ENCODE measurements at places on chromosomes 3 and 15. TPM values are rescaled to one million over a fixed set of nuclear protein-coding genes. Genes with fewer than 3 reads are reported as not detected.
A peak's percentile ranks its signal among the peaks of the same experiment; 100 is the strongest.

DNA sequence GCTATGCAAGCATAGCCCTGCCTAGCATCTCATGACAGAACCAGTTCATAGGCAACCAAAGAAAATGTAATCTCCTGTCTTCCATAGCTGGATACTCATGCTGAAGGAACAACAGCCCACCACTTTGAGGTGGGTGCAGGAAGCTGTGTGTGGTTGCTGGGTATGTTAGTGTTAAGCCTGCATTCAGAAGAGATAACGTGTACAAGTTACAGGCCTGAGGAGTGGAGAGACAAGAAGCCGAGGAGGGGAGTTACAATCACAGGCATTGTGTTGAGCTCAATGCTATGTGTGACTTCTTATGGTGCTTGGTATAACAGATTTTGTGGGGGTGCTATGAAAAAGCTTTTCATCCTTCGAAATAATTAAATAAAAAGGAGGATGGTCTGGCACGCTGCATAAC, 42.8 kb upstream of the SECISBP2L start:
- DNase-seq, result peak; percentile 79

The LDHAL6B gene
- total RNA-seq, result not detected

DNA sequence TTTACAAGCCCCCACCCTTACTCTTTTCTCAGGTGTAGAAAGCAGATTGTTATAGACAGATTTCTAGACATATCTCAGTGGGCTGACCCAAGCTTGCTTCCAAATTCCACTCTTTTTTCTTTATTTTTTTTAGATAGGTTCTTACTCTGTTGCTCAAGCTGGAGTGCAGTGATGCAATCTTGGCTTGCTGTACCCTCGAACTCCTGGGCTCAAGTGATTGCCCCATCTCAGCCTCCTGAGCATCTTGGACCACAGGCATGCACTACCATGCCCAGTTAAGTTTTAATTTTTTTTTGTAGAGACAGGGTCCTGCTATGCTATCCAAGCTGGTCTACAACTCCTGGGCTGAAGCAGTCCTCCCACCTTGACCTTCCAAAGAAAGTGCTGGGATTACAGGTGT, 53.5 kb upstream of the ADAMTS9 start:
- DNase-seq, result no peak

DNA sequence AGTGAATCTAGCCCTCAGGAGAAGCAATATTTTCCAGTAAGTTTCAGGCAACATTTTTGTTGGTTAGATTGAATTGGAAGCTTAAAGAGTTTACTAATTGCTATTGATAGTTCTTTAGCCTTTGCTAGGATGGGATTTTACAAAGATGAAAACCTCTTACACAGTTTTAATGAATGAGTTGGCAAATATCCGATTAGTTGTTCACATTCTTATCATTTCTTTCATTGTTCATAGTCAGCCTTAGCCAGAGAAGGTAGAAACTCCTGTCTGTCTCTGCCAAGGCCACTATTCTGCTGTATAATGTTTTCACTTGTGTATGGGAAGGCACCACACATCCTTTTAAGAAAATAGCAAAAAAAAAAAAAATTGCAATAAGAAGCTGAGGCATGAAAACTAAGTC, 222.0 kb upstream of the MANF start:
- DNase-seq, result no peak

DNA sequence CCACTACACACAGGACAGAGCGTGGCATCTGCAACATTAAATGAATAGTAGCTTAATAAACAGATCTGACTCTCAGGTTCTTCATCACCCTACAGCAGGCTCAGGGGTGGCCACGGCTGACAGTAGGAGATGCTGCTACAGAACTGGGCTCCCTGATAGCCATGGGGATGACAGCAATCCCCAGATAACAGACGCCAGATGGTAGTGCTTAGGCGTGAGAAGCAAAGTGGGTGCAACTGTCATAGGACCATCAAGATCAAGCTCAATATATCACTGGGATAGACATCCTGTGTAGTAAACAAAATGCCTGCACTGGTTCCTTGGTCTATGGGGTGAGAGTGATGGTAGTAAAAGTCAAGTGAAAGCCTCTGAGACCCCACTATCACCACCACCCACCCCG, 2.6 kb upstream of the TPRA1 start:
- no peak for DNase-seq

- no peak for DNase-seq
These were observed 5.8 kb downstream of the CCR9 start for GRCh38 chr3:45892161-45892560.

The FGF7 gene
- total RNA-seq, result 20.3 TPM

Measured in SK-MEL-5 (cell line).